ENCODE measurements at places on chromosomes 2 and 18. TPM values are rescaled to one million over a fixed set of nuclear protein-coding genes. Genes with fewer than 3 reads are reported as not detected.

SNRNP27 gene
- total RNA-seq, result 47.3 TPM

KATNAL2 gene
- total RNA-seq, result 0.75 TPM

WDR7 gene
- 4.2 TPM for total RNA-seq

SERPINB2 gene
- not detected for total RNA-seq

FSIP2 gene
- not detected for total RNA-seq

ORC2 gene
- total RNA-seq, result 19.3 TPM

All from A549 treated with DMSO at 1 μM for 4 hours (cell line).